ENCODE measurements at places on chromosomes 4 and X.
A peak's percentile ranks its signal among the peaks of the same experiment; 100 is the strongest.

DNA sequence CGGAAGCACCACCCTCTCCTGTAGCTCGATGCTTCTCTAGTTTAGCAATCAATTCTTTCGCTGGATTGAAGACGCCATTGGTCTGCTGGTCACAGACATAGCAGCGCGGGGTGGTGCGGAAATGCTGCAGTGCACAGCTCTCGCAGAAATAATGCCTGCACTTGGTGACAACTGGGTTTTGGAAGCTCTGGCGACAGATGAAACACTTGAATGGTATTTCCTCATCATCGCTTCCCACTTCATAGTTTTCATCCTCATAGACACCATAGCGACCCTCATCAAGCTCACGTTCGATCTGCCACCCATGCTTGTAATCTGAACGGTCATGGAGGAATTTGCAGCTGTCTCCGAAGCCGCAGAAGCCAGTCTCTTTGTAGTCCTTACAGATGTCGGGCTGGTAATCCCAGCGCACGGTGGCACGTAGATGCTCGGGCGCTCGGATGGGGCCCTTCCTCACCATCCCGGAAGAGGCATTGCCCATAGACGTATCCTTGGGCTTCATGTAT is 854 bp downstream of the RNF113A start:
- H3K36me3 ChIP-seq = no peaks in the 10 kb centered on the region
- H3K4me3 ChIP-seq = peak overlapping the region; percentile 97
- peaks cover 11% of the 10 kb centered on the region for H3K4me1 ChIP-seq

DNA sequence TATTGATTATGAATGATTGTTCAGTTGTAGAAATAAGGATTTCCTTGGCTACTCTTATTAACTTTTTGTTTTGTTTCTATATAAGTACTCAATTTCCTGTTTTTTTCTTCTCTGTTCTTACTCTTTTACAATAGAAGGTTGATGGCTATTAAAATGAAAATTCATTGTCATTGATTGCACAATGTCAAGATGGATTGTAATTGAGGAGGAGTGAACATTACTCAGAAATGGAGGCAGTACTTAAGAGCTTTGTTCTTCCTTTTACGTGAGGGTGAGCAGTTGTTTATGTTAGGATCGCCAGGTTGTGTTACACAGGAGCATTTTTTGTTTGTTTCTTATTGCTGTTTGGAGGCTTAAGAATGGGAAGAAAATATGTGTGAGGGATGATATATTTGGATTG is 2062.4 kb downstream of the ARAP2 start:
- H3K27ac ChIP-seq = no peak overlapping the region
- DNase-seq = no peak
- H3K4me1 ChIP-seq = no peaks in the 10 kb centered on the region

- H3K4me1 ChIP-seq = no peaks in the 10 kb centered on the region
- H3K36me3 ChIP-seq = no peaks in the 10 kb centered on the region
- no peak overlapping the region for H3K27ac ChIP-seq
Measured at GRCh38 chr4:15294832-15295231, 133.0 kb upstream of the C1QTNF7 start.

GRCh38 chr4:8171984-8172924 is 13.6 kb upstream of the ABLIM2 start:
- peaks cover 10% of the 10 kb centered on the region for H3K27me3 ChIP-seq
- no peak for DNase-seq
- H3K27ac ChIP-seq = no peak overlapping the region
- H3K4me1 ChIP-seq = peaks cover 13% of the 10 kb centered on the region
- peak overlapping the region; percentile 39 for H3K4me3 ChIP-seq

DNA sequence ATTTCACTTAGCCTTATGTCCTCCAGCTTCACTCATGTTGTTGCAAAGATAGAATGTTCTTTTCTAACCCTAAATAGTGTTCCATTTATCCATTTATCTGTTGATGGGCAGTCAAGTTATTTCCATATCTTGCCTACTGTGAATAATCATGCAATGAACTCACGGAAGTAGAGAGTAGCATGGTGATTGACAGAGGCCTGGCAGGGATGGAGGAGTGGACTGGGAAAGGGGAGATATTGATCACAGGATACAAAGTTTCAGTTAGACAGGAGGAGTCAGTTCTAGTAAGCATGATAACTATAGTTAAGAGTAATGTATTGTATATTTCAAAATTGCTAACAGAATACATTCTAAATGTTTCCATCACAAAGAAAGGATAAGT is 10.3 kb upstream of the CLNK start:
- no peak overlapping the region for H3K27ac ChIP-seq
- no peak for DNase-seq
- no peaks in the 10 kb centered on the region for H3K4me1 ChIP-seq
- no peaks in the 10 kb centered on the region for H3K27me3 ChIP-seq
- no peaks in the 10 kb centered on the region for H3K36me3 ChIP-seq

DNA sequence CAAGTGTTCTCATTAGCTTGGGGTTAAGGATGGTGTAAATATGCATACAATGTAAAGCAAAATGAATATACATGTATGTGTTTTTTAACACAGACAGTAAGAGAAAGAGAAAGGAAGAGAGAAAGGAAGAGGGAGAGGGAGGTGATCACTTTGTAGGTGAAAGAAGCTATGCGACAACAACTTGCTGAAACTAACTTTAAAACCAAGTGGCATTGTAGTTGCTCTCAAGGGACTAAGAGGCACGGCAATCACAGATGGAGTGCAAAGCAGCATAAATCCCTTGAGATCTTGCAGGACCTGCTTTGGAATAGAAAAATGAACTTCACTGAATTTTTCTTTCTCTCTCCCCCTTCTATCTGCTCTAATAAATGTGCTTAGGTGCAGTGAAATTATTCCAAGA is 1665.0 kb upstream of the TENM3 start:
- DNase-seq = no peak
- H3K27me3 ChIP-seq = no peaks in the 10 kb centered on the region
- no peak overlapping the region for H3K4me3 ChIP-seq

DNA sequence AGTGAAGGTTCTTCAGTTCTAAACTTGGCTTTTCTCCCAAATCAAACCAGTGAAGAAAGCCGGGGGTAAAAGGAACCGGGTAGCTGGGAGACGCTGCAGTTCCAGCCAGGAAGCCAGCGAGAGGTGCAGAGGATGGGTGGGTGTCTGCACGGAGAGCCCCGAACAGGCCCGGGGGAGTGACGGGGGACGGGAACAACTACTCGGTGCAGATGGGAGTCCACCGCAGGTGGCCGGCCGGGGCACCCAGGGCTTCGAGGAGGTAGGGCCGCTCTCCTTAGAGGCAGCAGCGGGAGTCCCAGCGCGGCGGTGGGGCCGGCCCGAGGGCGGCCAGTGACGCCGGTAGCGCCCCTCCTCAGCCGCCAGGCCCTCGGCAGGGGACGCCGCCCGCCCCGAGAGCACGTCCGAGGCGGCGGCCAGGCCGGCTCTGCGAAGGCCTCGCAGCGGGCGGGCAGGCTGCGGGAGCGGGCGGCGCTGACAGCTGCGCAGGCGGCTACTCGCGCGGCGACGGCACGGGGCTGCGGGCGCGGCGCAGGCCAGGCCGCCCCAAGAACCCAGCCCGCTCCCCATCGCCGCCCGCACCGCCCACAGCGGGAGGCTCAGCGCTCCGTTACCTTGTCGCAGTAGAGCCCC is 449 bp downstream of the FBXL5 start:
- peak overlapping the region; percentile 99 for H3K4me3 ChIP-seq
- H3K27me3 ChIP-seq = no peaks in the 10 kb centered on the region
- peaks cover 4% of the 10 kb centered on the region for H3K36me3 ChIP-seq
- H3K27ac ChIP-seq = peak overlapping the region; percentile 96

DNA sequence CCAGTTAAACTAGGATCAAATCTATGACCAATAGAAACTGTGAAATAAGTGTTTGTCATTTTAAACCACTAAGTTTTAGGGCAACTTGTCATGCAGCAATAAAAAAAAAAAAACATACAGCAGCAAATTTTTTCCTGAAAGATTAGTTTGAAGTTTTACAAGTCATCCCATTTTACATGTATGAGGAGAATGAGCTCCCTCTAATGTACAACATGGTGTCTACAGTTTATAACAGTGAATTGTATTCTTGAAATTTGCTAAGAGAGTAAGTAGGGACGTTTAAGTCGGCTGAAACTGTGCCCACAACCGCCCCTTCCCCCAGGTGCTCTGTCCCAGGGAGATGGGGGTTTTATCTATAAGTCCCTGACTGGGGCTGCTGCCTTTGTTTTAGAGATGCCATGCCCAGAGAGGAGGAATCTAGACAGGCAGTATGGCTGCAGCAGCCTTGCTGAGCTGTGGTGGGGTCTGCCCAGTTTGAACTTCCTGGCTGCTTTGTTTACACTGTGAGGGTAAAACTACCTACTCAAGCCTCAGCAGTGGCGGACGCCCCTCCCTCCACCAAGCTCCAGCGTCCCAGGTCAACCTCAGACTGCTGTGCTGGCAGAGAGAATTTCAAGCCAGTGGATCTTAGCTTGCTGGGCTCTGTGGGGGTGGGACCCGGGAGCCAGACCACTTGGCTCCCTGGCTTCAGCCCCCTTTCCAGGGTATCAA is 499.3 kb upstream of the CT83 start:
- no peak overlapping the region for H3K27ac ChIP-seq
- no peak overlapping the region for H3K4me3 ChIP-seq
- no peak for DNase-seq
- no peaks in the 10 kb centered on the region for H3K36me3 ChIP-seq
- no peaks in the 10 kb centered on the region for H3K4me1 ChIP-seq

DNA sequence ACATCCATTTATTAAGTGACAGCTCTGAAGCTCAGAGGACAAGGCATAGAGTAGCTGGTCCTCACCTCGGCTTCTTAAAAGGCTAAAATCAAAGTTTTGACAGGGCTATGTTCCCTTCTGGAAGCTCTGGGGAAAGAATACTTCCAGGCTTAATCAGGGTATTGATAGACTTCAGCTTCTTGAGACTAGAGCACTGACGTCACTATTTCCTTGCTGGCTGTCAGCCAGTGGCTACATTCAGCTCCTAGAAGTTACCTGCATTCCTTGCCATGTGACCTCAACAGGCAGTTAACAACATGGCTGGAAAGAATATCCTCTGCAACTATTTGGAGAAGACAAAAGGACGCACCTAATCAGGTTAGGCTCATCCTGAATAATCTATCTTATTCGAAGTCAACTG is 1144.8 kb downstream of the ADGRL3 start:
- DNase-seq = no peak
- no peak overlapping the region for H3K4me3 ChIP-seq
- H3K27me3 ChIP-seq = no peaks in the 10 kb centered on the region
- no peaks in the 10 kb centered on the region for H3K36me3 ChIP-seq
- no peak overlapping the region for H3K27ac ChIP-seq

DNA sequence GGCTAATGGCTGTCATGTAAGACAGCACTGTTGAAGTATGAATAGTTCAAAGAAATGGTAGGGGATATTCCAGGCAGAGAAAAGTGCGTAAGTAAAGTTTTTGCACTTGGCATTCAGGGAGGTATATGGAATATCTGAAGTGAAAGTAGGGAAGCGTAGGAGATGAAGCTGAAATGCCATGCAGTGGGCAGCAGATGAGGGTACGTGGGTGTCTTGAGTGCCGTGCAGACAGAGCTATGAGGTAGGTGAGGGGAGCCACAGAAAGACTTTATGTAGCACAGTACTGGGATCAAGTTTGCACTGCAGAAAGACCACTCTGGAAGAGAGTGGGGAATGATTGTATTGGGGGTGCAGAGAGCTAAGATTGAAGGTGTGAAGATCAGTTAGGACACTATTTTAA is 5.2 kb upstream of the SCD5 start:
- H3K27me3 ChIP-seq = peaks cover 26% of the 10 kb centered on the region
- DNase-seq = no peak
- no peak overlapping the region for H3K27ac ChIP-seq
- no peaks in the 10 kb centered on the region for H3K36me3 ChIP-seq

DNA sequence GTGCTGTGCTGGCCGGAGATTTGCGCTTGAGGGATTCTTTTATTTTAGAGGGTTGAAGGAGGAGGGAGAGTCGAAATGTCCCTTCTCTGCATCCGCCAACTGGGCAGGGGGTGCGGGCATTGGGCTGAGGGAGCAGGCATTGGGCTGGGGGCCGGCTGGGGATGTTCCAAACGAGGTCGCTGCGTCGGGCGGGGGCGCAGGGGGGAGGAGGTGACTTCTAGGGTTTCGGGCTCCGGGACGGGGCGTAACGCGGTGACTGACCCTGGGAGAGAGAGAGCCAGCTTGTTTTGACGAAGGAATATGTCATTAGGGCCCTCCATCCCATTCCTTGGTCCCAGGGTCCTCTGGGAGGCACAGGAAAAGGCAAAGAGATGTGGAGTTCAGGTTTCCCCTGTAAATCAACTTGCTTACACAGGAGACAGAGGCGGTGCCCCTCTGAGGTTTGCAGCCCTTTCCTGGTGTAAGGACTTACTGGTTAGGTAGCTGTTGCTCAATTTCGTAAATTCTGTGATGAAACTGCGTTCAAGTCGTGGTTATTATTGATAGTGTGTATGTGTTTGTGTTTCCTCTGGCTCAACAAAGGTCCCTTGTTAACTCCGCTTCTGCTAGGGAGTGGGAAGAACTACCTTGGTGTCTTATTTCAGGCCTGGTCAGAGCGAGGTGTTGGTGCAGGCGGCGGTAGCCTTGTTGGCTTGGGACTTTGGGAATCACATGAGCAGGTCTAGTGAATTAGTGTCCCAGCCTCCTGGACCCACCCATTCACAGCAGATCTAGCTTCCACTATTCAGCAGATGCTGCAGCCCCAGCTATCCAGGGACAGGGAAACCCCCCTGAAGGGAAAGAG is 716 bp downstream of the FHIP1A start:
- H3K27ac ChIP-seq = peak overlapping the region; percentile 94
- peaks cover 2% of the 10 kb centered on the region for H3K36me3 ChIP-seq
- H3K27me3 ChIP-seq = peaks cover 34% of the 10 kb centered on the region

GRCh38 chr4:71334465-71334882 is 4.3 kb upstream of the SLC4A4 start:
- H3K27me3 ChIP-seq = peaks cover 9% of the 10 kb centered on the region
- no peaks in the 10 kb centered on the region for H3K4me1 ChIP-seq
- H3K27ac ChIP-seq = no peak overlapping the region
- DNase-seq = no peak
- H3K4me3 ChIP-seq = no peak overlapping the region
- H3K36me3 ChIP-seq = no peaks in the 10 kb centered on the region

- H3K36me3 ChIP-seq = no peaks in the 10 kb centered on the region
- no peak for DNase-seq
- no peak overlapping the region for H3K27ac ChIP-seq
- H3K4me1 ChIP-seq = no peaks in the 10 kb centered on the region
- H3K4me3 ChIP-seq = no peak overlapping the region
Measured at GRCh38 chrX:87392369-87392768, 125.2 kb upstream of the KLHL4 start.

GRCh38 chr4:167435786-167436185 is 201.5 kb upstream of the SPOCK3 start:
- no peaks in the 10 kb centered on the region for H3K36me3 ChIP-seq
- no peak overlapping the region for H3K4me3 ChIP-seq
- DNase-seq = no peak
- no peak overlapping the region for H3K27ac ChIP-seq
- H3K4me1 ChIP-seq = no peaks in the 10 kb centered on the region
